ENCODE measurements at places on chromosomes 2 and 18.

DNA sequence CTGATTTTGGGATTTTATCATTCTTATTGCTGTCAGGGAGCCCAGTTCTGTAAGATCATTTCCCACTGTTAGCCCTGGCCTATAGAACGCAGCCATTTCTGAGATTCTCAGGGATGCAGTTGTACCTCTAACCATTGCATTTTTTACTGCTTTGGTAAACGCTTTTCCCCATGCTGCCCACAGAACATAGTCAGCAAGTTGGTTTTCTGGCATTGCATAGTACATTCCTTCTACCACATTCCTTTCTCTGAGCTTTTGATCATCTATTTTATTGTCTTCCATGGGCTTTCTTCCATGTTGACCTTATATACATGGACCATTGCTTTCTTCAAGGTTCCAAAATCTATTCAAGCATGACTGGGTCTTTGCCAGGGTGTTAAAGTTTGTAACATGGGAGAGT is 86.8 kb upstream of the ST6GAL2 start:
- H3K27me3 ChIP-seq, result no peaks in the 10 kb centered on the region
- no peak overlapping the region for H3K27ac ChIP-seq
- no peaks in the 10 kb centered on the region for H3K4me1 ChIP-seq
- DNase-seq, result no peak
- H3K4me3 ChIP-seq, result no peak overlapping the region
- no peaks in the 10 kb centered on the region for H3K36me3 ChIP-seq

DNA sequence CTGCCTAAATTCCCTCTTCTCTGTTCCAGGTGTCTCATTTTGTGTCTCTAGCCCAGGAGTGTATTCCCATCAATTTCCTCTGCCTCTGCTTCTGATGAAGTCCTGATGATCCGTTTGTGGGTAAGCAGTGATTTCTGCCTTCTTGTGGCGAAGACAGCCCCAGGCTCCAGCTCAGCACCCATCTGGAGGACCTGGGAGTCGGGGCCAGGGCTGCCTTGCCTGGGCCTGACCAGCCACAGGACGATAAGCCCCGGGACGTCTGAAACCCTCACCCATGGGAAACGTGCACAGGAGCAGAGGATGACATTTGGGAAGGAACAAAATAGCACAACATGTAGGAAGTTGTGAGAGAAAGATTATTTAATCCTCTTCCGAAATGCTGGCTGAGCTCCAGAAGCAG is 206.9 kb downstream of the FBXO15 start:
- DNase-seq, result no peak
- no peak overlapping the region for H3K4me3 ChIP-seq
- H3K27me3 ChIP-seq, result peaks cover 2% of the 10 kb centered on the region
- H3K4me1 ChIP-seq, result no peaks in the 10 kb centered on the region
- H3K27ac ChIP-seq, result no peak overlapping the region
- no peaks in the 10 kb centered on the region for H3K36me3 ChIP-seq

DNA sequence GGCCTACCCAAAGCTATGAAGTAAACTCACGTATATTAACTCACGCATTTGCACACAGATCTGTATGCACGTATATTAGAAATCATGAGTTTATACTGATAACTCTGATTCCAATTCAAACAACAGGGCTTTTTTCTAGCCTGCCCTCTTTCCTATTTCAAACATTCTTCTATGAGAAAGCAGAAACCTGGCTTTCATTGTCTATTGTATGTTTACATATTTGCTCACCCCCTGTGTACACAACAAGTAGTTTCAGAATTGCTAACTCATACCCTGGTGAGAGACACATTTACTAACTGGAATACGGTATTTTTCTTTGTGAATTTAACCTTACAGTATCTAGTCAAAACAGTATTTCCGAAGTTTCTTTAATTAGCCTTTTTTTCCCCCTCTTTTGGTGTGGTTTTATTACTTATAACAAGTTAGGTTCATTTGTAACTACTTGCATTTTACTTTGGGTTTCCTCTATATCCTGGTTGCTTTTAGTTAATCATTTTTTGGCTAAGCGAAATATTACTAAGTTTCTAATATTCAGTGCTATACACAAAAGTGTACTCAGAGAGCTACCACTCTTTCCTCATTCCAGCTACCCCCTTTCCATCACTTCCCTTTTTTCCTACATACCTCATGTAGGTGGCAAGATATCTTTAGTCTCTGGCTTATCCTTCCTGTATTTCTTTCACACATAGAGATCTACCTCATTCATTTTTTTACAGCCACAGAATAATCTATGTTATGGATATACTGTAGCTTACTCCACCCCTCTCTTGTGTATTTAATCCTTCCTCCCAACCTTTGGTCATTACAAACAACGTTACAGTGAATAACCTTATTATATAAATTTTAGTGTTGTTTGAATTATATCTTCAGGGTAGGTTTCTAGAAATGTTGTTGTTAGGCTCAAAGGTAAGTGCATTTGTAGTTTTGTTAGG is 112.7 kb upstream of the BCL2L11 start:
- H3K36me3 ChIP-seq, result no peaks in the 10 kb centered on the region
- no peaks in the 10 kb centered on the region for H3K4me1 ChIP-seq
- DNase-seq, result no peak
- no peak overlapping the region for H3K4me3 ChIP-seq
- peaks cover 52% of the 10 kb centered on the region for H3K27me3 ChIP-seq

DNA sequence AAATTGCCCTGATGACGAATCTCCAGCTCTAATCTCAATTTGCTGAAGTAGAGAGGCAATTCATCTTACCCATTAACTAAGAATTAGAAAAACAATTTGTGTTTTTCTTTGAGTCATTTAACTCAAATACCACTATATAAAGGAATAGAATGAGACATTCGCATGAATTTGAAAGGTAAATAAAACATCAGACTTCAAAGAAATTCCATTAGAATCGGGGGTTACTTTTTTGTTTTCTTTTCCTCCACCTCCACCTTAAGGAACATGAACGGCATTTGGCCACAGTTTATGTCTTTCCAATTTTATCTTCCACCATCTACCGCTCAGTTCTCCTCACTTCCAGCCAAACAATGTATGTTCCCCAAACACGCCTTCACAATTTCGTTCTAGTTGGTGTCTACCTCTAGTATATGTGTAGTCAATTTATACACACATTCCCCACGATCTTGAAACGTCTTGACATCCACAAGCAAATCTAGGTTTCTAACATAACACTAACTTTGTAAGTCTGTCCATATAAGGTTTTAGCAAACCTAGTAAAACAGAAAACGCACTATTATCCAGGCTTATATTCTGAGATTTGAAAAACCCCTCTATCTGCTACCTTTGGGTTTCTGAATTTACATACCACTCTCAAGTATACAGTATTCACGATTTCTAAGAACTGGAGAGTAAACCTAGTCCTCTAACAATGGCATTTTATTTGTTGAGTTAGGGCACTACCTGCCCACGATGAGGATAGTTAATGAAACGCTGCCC is 1.2 kb upstream of the SMCHD1 start:
- peaks cover 22% of the 10 kb centered on the region for H3K4me1 ChIP-seq
- peaks cover 27% of the 10 kb centered on the region for H3K36me3 ChIP-seq
- DNase-seq, result no peak
- peak overlapping the region; percentile 96 for H3K27ac ChIP-seq
- peaks cover 1% of the 10 kb centered on the region for H3K27me3 ChIP-seq
- peak overlapping the region; percentile 95 for H3K4me3 ChIP-seq

DNA sequence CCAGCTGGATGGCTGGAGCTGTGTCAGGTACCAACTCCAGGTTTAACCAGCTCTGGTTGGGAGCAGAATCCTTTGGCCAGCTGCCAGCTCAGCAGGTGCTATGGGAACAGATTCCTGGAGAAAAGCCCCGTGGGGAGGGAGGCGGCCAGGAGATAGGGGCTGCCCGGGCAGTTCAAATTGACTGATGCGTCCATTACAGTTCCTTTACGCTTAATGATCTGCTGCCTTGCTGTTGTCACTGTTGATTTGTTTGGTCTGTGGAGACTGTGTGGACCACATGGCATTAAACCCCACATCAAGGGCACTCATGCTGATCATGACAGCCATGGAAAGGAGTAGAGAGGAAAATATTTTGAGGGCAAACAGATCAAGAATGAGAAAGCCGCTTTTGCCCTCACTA is 200.0 kb downstream of the TSN start:
- DNase-seq, result no peak
- no peak overlapping the region for H3K4me3 ChIP-seq
- no peaks in the 10 kb centered on the region for H3K4me1 ChIP-seq
- H3K36me3 ChIP-seq, result no peaks in the 10 kb centered on the region

Data from activated CD4-positive, alpha-beta memory T cell treated with anti-CD3 and anti-CD28 coated beads, Interleukin-2, amount 10 ng/mL, durations not matched to agents 7 days and 5 days (primary cell).